Urinary bladder (tissue), 4 donors: ENCODE measurements at places on chromosomes 6 and 20. TPM values are rescaled to one million over a fixed set of nuclear protein-coding genes. Genes with fewer than 3 reads are reported as not detected.

Gene TAGAP
- 2.5 TPM for total RNA-seq

Gene LAMA5
- total RNA-seq = 40.4 TPM

Gene MYB
- 2.1 TPM for total RNA-seq

Gene TCP11
- total RNA-seq = 0.37 TPM

Gene CFAP61
- 0.32 TPM for total RNA-seq

Gene BTN1A1
- 0.16 TPM for total RNA-seq

Gene ERVFRD-1
- total RNA-seq = not detected

Gene ADGRF5
- total RNA-seq = 41.3 TPM

Gene BHLHE23
- total RNA-seq = 0.26 TPM

Gene ZC3H12D
- 1.2 TPM for total RNA-seq

Gene ARMC2
- total RNA-seq = 7.2 TPM

Gene EFCAB8
- 0.95 TPM for total RNA-seq

Gene LHFPL5
- not detected for total RNA-seq

Gene SLC22A2
- total RNA-seq = not detected

Gene TRIM10
- total RNA-seq = 0.42 TPM

Gene MYH7B
- 4.3 TPM for total RNA-seq

Gene PACRG
- 5.6 TPM for total RNA-seq

Gene CDSN
- total RNA-seq = not detected

Gene HLA-F
- 12.5 TPM for total RNA-seq

Gene DPPA5
- total RNA-seq = not detected

Gene EYS
- total RNA-seq = 4.4 TPM

Gene DACT2
- total RNA-seq = 4.0 TPM

Gene CYP24A1
- total RNA-seq = 2.6 TPM

Gene LAMA4
- 426 TPM for total RNA-seq

Gene SLC12A5
- total RNA-seq = 0.69 TPM

Gene FAM209A
- total RNA-seq = not detected

Gene ESR1
- 6.9 TPM for total RNA-seq

Gene TGM3
- total RNA-seq = not detected

Gene UBD
- total RNA-seq = 2.1 TPM

Gene HSPA12B
- total RNA-seq = 10.7 TPM

Gene CCDC167
- 10.4 TPM for total RNA-seq

Gene BPI
- 0.32 TPM for total RNA-seq

Gene DEFB124
- total RNA-seq = not detected

Gene KCNK15
- total RNA-seq = 0.21 TPM

Gene DLGAP4
- total RNA-seq = 17.2 TPM

Gene OR2B6
- not detected for total RNA-seq

Gene PTK6
- 2.8 TPM for total RNA-seq

Gene FAM209B
- total RNA-seq = not detected

Gene XKR7
- 0.05 TPM for total RNA-seq
